Activated T-helper 1 cell treated with anti-CD3 and anti-CD28 coated beads, Interleukin-2, amount 50 U/mL, for 16 hours (primary cell): ENCODE measurements at places on chromosomes 3 and 15.

DNA sequence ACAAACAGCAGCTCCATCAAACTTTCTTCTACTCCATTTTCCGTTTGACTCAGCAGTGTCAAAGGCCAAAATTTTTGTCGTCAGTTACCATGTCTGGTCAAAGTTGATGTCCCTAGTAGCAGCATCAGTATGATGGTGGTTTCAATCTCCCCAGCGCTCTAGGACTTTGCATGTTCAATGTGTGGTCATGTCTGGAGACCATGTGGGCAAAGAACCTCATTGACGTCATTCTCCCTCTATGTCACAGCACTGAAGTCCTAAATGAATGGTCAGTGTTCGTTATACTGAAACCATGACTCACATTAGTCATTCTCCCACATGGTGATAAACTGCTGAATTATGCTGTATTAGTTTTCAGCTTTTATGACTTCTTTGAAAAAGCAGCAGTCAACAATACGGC, 23.2 kb downstream of the SHC4 start:
- no peak for DNase-seq

GRCh38 chr3:127544803-127545201, 45.7 kb downstream of the TPRA1 start:
- DNase-seq = no peak

DNA sequence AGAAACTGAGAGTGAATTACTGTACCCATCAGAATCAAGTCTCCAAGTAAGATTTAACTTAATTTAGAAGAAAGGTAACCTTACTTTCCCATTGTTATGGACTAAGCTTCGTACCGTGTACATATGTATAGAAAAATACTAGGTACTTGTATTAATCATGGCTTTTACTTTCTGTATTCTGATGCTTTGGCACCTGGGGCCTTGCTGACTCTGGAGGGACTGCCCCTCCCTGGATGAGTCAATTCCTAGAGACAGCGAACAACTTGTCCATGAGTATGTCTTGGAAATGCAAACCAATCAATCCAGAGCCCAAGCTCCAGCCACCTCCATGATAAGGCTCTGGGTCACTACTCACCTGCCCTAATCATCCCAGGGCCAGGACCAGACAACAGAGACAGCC, 50.0 kb upstream of the DGKG start:
- DNase-seq = no peak

GRCh38 chr3:56855856-56856512, 54.2 kb upstream of the ARHGEF3 start:
- DNase-seq = no peak

- DNase-seq = no peak
These were observed 3.2 kb downstream of the CTDSPL start for GRCh38 chr3:37864904-37865303.

GRCh38 chr3:124053871-124054270, 61.9 kb upstream of the ROPN1 start:
- DNase-seq = no peak

GRCh38 chr3:112000966-112001365, 2.2 kb downstream of the TAGLN3 start:
- no peak for DNase-seq

- no peak for DNase-seq
These were observed 4.6 kb downstream of the TPRA1 start for GRCh38 chr3:127585813-127586413.

DNA sequence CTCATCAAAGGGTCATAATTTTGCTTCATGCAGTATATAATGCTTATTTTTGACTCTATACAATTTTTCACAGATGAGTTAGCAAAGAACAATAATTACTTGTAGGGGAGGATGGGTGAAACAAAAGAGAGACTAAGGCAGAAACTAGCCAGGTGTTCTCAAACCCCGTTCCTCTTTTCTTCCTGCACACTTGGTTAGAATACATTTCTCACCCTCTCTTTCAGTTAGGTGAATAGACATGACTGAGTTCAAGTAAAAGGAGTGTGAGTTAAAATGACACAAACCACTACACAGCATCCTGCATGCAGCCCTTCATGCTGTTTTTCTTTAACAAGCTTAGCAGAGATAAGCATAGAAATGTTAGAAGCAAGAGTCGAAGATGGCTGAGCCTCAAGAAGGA, 922.2 kb downstream of the TBL1XR1 start:
- DNase-seq = no peak

- DNase-seq = no peak
These were observed 15.0 kb downstream of the PRKAR2A start for GRCh38 chr3:48832684-48833083.

GRCh38 chr3:65672871-65673815, 365.6 kb downstream of the MAGI1 start:
- DNase-seq = no peak

DNA sequence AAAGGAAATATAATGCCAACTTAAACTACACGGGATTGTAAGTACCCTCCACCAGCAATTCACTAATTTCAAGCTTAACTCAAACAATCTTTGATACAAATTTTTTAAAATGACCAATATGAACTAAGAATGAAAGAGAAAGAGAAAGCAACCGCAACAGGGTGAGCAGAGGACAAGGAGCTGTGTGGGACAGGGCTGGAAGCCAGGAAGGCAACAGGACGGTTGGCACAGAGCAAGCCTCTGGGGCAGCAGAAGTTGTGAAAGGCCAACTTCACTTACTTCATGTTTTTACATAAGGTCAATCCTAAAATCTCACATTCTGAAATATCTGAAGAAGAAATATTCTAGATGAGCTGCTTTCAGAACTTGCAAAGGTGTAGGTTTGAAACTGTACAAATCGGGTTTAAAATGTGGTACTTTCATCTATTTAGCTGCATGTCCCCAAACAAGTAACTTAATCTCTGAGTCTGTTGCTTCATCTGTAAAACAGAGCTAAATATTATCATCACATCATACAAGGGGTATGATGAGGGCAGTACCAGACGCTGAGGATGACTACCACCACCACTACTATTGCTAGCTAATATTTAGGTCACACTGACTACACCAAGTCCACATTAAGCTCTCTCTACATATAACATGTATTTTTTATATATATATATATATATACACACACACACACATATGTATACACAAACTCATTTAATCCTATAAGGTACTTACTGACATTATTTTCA, 101.7 kb downstream of the IGSF11 start:
- no peak for DNase-seq

GRCh38 chr3:148535001-148535400, 162.7 kb upstream of the AGTR1 start:
- no peak for DNase-seq

DNA sequence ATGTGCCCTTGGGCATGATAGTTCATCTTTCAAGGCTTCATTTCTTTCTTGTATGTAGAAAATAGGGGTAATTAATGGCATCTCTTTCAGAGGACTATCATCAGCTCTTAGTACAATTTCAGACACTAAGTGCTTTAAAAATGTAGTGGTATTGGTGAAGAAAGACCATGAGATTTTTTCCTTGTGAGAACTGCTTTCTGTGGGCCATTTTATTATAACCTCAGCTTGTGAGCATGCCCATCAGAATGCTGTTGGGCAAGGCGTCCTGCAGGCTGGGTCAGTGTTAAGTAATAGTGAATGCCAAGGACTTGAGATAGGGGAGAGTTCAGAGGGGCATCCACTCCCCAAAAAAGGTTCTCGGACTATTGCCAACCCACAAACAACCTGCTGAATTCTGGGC, 187.9 kb downstream of the GHSR start:
- no peak for DNase-seq

- no peak for DNase-seq
These were observed 43.8 kb downstream of the SPSB4 start for GRCh38 chr3:141094790-141095545.

DNA sequence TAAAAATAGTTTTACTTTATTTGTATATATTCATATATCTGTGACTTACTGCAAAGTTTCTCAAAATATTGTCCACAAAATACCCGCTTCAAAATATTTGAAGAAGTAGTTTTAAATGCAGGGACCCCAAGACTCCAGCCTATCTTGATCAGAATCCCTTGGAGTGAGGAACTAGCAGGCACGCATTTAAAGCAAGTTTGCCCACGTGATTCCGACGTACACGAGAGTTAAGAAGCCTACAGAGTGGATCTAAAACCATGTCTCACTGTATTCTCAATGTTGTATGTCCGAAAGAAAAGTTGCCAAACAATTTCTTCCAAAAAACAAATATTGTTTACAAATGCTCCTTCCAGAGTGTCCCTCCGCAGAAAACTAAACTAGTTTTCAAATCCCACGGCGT, 1.7 kb downstream of the GABRB3 start:
- DNase-seq = no peak

- no peak for DNase-seq
These were observed 198.6 kb downstream of the VGLL3 start for GRCh38 chr3:86792316-86792715.

GRCh38 chr15:87661454-87662355, 594.8 kb downstream of the NTRK3 start:
- no peak for DNase-seq

GRCh38 chr3:127768346-127769008, 53.8 kb downstream of the MGLL start:
- no peak for DNase-seq

GRCh38 chr3:47612178-47612577, 33.5 kb upstream of the CSPG5 start:
- DNase-seq = no peak

DNA sequence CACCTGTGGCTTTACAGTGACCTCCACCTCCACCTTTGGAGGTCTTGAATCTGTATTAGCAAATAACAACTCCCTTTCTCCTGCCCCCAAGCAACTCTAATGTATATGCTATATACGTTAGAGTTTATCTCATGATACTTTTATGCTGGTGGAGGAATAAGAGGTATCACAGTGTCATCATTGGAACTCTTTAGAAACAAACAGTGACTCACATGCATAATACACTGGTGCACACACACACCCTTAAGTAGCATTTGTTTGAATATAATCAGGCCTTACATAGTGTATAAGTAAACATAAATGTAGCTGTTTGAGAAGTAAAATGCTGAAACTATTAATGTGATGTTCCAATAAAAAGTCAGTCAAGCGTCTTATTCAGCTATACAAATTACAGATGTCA, 280.2 kb upstream of the C2CD4B start:
- DNase-seq = no peak

DNA sequence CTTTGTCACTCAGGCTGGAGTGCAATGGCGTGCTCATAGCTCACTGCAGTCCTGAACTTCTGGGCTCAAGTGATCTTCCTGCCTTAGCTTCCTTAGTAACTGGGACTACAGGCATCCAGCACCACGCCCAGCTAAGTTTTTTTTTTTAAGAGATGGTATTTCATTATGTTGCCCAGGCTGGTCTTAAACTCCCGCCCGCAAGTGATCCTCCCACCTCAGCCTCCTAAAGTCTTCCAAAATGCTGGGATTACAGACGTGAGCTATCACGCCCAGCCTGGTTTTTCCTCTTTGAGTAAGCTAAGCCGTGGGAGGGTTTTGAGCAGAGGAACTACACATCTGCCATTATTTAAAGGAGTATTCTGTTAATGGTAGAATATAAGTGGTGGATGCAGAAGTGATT, 7.4 kb upstream of the LRRFIP2 start:
- DNase-seq = no peak

- DNase-seq = no peak
These were observed 58.8 kb downstream of the CLASP2 start for GRCh38 chr3:33658991-33659848.

DNA sequence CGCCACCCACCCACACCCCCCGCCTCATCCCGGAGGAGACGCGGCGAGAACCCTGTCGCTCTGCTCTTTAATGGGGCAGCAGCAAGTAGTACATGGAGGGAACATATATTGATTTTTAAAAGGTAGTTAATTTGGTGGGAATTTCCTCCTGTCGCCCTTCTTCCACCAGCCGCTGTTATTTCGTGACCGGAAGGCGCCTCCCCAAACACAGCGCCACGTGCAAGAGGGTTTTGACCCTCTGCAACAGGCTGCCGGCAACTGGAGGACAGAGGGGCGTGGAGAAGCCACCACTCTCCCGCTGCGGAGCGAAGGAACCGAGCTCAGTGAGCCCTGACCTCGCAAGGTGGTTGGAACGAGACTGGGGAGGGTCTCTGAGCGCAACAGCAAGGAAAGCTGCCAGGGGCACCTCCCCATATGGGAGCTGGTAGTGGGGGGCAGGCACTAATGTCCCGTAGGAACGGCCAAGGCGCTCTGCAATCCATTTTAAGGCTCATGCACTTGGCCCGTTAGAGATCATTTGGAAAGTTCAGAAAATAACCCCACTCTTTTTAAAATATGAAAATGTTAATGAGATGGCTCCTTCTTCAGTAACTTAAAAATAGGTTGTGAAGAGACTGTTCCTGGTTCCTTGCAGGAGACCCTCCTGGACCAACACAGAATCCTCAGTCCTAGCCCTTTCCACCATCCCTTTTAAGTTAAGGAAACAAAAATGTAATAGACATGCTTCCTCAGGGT, 4.3 kb downstream of the ONECUT1 start:
- no peak for DNase-seq

- DNase-seq = no peak
These were observed 6.3 kb upstream of the RTP2 start for GRCh38 chr3:187708696-187709095.

DNA sequence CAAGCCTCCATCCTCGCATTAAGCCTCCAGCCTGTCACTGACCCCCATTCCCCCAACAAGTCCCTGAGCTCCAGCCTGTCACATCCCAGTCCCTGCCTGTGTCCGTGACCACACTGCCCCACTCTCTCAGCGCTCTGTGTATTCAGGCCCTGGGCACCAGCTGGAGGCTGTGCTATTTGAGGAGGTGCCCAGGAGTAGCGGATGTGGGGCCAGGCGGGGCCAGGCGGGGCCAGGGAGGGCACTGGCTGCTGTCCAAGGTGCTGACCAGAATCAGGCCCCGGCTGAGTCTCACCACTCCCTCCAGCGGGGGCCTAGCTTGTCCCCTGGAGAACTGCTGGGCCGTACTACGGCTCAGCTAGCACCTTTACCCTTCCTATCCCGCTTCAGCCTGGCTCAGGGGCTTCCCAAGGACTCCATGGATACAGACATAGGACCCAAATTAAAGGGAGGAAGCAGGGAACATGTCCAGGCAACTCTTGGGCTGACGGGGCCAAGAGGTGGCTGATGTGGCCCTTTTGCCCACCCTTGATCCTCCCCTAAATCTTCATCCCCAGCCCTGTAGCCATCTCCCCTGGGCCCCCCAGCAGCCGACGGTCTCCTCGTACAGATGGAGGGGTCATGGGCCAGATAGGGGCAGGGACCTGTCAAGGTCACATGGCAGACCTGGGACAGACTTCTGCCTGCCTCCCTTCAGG, 1.1 kb downstream of the HHATL start:
- DNase-seq = peak; percentile 23

- DNase-seq = no peak
These were observed 201.0 kb upstream of the BCL6 start for GRCh38 chr3:187946163-187946691.

- DNase-seq = no peak
These were observed 60.7 kb downstream of the IMPG2 start for GRCh38 chr3:101259485-101260341.

DNA sequence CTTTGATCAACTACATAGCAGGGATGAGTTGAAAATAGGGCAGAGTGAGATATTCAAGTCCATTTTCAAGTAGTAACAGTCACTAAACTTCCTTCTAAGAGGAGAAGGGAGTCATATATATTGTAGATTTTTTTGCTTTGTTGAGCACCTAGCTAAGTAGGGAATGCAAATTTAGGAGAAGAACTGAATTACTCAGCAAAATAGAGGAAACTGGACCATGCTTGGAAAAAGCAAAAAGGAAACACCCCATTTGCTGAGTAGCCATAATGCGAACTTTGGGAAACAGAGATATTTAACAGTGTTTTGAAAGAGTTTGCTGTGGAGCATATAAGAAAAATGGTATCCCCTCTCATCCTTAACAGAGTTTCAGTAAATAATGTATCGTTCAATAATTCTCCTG, 54.9 kb downstream of the CD200R1L start:
- no peak for DNase-seq
